Bronchial epithelial cell (primary cell): ENCODE measurements at places on chromosomes 5 and 9.

DNA sequence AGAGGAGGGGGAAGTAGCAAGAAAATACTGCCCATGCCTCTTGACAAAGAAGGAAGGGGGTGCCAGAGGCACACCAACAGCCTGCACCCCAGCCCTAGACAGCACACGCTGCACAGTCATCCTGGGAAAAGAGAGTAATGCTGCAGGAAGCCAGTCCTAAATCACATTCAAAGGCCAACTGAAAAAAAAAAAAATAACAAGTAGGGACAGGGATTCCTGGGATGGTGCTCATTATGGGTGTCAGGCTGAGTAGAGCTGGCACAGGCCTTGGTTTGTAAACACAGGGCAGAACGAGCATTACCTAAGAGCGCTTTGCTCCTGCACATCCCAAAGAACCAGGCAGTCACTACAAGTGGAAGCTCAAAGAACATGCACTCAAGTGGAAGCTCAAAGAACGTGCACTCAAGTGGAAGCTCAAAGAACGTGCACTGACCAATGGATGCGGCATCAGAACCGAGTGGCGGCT, 7.8 kb downstream of the RAPGEF1 start:
- peak; percentile 97 for DNase-seq

DNA sequence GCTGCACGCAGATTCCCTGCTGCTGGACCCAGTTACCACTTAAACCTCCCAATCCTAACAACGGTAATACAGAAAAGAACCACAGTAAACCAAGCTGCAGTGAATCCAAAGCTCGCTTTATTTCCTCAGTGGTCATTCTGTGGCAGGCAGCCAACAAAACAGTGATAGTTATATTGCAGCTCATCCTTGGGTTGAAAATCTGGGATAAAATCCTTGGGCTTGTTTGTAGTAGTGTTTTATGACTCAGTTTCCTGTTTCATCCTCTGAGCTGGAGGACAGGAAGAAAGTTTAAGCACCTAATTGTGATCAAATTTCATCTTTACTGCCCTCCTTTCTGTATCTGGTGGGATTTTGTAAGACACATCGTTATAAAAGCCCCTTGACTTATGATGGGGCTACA, 31.4 kb downstream of the HMGCR start:
- DNase-seq = peak; percentile 53

- DNase-seq = no peak
These were observed 21.9 kb downstream of the PTGES2 start for GRCh38 chr9:128105538-128106175.

- DNase-seq = peak; percentile 77
These were observed 32.0 kb downstream of the ANKRD55 start for GRCh38 chr5:56200971-56201666.

DNA sequence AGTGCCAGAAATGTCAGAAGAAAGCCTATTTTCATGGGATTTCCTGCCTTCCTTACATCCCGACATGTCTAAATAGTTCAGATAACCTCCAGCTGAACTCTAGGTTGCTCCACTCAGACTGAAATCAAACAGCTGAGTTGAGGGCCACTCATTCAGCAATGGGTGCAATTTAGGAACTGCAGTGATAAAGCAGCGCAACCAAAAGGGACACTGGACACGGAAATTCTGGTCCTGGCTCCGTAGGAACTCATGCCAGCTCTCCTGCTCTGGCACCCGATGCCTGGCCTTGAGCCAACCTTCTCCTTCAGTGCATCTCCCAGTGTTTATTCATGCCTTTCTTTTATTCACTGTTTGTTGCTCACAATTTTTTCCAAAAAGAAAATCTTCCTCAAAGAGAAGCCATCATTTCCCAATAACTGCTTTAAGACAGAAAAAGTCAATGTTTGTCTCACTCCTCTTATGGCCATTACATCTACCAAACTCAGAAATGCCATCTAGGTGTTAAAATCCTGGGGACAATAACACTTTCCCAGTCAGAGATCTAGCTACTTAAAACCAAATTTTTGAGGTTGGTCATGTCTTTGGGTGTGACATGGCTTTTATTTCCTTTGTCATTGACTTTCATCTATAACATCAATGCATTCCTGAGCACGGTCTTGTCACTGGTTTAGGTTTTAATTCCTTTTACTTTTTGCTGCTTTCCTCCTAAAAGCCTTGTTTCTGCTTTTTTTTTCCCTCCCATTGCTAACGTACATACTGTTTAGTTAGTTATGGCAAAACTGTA, 126.9 kb downstream of the PDE4D start:
- peak; percentile 38 for DNase-seq

DNA sequence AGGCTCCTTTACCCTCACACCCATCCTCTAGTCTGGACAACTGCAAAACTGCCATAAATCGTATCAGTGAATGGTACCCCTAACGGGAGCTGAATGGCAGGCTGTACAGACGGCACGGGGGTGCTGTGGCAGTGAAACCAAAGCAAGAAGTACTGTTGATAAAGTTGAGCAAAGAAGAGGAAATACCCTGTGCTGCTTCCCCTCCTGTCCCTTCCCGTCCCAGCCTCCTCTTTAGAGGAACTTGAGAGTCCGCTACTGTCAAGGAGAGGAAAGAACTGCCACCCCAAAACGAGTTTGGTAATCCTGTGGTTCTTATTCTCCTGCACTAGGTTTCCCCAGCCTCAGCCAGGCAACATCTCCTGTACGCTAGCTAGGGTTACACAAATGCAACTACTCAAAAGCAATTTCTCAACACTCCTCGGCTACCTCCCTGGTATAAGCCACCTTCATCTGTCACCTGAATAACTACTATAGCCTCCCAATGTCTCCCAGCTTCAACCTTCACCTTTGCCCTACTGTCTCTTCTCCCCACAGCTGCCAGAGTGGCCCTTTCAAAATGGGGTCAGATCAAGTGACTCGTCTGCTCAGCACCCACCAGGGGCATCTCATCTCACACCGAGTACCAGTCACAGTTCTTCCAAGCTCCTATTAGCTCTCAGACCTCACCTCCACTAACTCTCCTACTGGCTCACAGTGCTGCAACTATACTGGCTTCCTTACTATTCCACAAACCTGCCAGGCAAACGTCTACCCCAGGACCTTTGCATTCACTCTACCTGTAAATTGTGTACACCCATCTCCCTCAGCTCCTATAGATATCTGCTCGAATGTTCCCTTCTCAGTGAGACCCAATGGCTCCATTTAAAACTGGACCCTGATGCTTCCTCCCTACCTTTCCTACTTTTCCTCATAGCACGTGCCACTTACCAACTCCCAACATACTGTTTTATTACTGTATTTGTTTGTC, 4.1 kb downstream of the GLRX start:
- DNase-seq = no peak

DNA sequence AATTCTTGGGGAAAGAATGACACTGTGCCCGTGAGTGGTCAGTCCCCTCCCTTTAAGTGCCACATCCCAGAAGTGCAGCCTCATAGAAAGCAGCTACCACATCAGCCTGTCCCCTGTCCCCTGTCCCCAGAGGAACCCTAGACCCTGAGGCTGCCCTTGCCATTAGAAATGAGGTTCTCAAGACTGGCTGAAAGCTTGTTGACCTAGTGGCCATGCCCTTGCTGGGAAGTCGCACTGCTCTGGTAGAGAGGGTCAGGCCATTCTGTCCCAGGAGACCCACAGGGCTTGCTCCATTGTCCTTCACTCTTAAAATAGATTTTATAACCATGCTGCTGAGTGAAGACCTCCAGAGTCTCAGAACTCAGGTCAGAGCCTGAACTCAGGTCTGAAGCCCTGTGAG, 184.5 kb downstream of the RGS3 start:
- no peak for DNase-seq

DNA sequence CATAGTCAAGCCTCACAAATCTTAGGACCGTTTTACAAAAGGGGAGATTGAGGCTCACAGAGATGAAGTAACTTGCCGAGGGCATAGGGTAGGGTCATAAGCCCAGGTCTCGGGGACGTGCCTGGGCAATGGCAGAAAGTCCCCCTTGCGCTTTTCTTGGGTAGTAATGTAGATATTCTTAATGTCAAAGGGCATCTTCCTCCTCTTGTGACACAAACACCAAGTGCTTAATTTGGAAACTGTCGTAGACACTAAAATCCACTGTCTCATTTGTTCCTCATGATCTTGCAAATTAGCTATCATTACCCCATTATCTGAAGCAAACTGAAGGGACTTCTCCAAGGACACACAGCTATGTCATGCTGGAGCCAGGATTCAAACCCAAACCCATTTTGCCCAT, 180.8 kb downstream of the GAS1 start:
- no peak for DNase-seq

DNA sequence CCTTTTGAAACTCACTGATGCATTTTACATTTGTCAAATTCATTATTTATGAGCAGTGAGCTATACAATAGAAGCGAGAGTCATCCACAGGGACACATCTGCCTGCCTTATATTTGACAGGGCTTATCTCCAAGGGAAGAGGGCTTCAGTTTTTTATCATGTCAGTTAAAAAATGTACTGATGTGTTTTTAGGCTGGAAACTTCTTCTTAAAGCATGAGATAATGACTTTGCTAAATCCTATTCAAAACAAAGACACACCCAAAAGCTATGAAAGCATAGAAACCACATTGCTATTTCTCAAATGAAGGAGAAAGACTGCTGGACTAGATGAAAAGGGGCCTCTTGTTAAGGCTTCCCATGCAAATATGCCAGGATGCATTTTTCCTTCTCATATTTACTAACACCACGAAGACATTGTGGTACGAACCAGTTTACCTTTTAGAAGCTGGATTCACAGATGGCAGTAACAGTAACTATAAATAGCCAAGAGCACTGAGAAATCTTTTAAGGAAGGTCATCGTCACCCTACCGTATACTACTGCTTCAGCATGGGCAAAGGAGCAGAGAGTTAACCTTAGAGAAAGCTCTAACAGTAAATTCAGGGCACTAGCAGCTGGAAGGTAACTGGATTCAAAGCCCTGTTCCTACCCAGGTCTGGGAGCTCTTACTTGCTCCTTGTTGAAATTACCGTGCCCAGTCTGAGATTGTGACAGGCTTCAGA, 86.3 kb upstream of the IFNK start:
- DNase-seq = peak; percentile 38

GRCh38 chr9:131234799-131235479, 41.4 kb downstream of the FAM78A start:
- DNase-seq = no peak

DNA sequence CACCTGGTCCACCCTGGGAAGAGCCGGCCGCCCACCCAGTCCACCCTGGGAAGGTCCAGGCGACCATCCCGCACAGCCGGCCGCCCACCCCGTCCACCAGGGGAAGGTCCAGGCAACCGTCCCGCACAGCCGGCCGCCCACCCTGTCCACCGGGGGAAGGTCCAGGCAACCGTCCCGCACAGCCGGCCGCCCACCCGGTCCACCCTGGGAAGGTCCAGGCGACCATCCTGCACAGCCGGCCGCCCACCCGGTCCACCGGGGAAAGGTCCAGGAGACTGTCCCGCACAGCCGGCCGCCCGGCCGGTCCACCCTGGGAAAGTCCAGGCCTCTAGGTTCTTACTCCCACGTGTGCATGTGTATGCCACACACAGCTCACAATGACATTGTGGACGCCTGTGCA, 6.7 kb upstream of the QSOX2 start:
- DNase-seq = no peak

DNA sequence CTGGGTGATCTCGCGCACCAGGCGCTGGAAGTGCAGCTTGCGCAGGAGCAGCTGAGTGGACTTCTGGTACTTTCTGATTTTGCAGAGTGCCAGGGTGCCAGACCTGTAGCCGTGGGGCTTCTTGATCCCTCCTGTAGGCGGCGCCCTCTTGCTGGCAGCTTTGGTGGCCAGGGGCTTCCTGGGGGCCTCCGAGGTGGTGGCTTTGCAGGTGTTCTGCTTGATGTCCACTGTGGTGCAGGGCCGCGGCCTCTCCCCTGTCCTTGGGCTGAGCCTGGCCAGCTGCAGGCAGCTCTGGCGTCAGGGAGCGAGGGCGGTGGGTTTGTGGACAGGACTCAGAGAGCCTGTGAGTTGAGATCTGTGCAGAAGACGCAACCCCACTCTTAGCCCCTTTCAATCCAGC, 36.1 kb downstream of the TAF11L14 start:
- DNase-seq = no peak

- no peak for DNase-seq
These were observed 185.0 kb upstream of the GRIN3A start for GRCh38 chr9:101923451-101923850.

DNA sequence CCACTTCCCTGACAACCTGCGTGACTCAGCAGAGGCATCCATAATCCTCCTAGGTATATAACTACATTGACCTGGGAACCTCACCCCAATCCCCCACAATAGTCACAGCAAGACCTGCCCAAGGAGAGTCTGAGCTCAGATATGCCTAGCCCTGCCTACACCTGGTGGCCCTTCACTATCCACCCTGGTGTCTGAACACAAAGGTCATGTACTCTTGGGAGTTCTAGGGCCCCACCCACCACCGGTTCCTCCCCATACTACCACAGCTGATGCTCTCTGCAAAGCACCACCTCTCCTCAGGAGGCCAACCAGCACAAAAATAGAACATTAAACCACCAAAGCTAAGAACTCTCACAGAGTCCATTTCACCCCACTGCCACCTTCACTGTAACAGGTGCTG, 34.8 kb upstream of the CARTPT start:
- DNase-seq = no peak

DNA sequence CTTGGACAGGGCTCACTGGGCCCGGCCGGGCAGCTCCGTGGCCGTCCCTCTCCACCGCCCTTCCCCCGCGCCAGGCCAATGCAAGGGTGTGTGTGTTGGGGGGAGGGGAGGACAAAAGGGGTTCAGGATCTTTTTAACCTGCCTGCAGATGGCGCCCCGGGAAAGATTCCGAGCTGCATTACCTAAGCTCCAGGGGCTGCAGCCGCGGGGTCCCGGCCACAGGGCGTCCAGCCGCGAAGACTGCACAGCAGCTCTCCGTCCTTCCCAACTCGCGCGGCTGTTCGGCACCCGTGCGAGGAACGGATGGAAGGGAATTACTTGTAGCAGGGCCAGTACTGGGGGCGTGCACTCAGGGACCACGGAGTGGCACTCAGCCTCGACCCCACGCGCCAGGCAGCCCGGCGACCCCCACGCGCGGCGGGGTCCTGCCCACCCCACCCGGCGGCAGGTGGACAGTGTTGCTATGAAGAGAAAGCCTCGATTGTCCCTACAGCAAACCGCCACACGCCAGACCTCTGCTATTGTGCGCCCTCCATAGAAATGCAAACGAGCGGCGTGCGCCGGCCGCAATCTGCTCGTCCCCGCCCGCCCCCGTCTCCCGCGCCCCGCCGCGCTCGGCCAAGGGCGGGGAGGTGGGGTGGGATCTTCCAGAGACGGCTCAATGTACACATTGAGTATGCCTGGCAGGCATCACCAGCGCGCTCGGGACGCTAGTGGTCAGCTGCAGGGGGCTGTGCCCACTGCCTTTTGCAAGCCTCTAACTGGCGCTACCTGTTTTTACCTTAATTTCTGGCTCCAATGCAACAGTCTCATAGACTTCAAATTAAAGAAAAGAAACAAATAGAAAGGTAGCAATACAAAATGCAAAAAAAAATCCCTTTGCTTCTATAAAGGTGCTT, 796 bp upstream of the GADD45G start:
- peak; percentile 20 for DNase-seq

DNA sequence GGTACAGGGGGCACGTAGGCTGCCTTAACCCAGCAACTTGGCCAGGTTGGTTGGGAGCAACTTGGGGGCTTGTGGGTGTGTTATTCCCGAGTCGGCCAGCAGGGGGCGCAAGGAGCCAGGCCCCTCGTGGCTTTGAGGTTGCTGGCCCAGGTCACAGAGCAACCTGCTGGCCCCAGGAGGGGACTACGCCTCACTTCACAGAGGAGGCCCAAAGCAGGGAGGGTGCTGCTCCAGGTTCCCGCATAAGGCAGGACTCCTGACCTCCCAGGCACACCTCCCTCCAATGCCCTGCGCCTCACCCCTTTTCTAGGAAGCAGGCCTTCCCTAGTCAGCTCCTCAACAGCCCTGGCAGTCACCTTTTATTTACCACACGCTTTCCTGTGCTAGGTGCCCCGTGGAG, 18.1 kb downstream of the KYAT1 start:
- DNase-seq = peak; percentile 41
